HL-60 (cell line): ENCODE measurements at places on chromosomes 2 and 18.

- DNase-seq: peak; percentile 47
Observed at GRCh38 chr2:37671009-37671815, at the start of gene CDC42EP3. CDC42EP3 (minus strand) TSS chr2:37671642; CDS start chr2:37646587, 25,055 bp downstream.

- DNase-seq: no peak
Observed at GRCh38 chr2:202133909-202134265, 60.8 kb downstream of the KIAA2012 start.

- no peak for DNase-seq
Observed at GRCh38 chr2:186032102-186032738, 293.6 kb downstream of the FSIP2 start.

GRCh38 chr2:55025082-55025481, 25.2 kb downstream of the RTN4 start:
- no peak for DNase-seq

DNA sequence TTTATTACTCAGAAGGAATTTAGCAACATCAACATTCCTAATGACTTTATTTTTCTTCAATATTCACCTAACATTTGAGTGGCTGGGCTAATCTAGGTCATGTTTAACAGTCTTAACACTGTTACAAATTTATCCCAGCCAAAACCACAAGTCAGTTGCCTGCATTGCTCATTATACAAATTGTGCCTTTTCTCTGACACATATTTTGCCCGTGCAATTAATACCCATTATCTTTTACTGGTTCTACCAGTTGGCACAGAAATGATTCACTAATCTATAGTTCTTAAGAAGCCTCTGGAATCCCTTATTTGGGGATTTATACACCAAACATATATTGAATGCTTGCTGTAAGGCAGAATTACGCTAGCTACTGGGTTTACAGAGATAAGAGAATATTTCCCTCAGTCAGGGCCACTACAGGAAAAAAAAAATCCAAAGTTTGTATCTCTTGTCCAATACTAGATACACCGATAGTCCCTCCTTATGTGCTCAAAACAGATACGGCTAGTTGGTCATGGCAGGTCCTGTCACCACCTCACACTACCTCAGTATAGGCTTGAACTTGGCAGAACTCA, 46.3 kb downstream of the ZCCHC2 start:
- DNase-seq: no peak

DNA sequence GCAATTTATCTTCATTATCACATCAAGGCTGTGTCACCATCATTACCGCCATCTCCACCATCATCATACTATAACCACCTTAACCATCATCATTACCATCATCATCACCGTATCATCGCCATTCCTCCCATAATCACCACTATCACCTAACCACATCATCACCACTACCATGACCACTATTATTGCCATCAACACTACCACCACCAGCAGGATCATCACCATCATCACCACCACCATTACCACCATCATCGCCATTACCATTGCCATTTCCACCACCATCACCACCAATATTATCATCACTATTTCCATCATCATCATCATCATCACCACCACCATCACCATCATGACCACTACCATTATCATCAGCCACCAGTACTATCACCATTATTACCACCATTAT, 314.4 kb downstream of the CYP26B1 start:
- DNase-seq: no peak

DNA sequence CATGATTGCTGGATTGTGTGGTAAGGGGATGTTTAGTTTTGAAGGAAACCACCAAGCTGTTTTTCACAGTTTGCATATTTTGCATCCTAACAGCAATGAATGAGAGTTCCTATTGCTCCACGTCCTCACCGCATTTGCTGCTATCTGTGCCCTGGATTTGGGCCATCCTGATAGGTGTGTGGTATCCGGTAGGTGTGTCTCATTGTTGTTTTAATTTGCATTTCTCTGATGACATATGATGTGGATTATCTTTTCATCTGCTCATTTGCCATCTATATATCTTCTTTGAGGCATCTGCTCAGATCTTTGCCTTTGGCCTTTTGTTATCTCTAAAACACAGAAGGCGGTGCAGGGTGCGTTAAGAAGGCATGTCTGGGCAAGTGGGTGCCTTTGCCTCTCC, 73.3 kb downstream of the LONRF2 start:
- no peak for DNase-seq

- no peak for DNase-seq
Observed at GRCh38 chr18:78984941-78985784, 5.5 kb downstream of the SALL3 start.

DNA sequence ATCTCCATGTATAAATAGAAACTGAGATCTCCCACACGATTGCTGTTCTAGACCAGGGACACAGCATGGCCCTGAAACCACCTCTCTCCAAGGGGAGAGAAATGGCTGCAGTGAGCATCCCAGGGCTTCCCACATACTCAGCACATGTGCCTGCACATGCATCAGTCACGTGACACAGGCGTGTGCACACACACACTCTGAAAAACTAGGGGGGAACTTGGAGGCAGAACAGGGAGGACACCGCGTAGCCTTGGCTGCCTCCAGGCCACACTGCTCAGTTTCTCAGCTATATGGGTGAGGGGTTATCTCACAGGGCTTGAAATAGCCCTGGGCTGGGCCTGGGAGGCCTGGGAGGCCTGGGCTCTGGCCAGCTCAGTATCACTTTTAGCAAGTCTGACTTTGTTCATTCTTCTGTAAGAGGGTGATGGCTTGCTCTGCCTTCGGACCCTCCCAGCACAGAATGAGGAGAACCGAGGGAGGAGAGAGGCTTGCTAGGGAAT, 66.9 kb downstream of the EMX1 start:
- no peak for DNase-seq

DNA sequence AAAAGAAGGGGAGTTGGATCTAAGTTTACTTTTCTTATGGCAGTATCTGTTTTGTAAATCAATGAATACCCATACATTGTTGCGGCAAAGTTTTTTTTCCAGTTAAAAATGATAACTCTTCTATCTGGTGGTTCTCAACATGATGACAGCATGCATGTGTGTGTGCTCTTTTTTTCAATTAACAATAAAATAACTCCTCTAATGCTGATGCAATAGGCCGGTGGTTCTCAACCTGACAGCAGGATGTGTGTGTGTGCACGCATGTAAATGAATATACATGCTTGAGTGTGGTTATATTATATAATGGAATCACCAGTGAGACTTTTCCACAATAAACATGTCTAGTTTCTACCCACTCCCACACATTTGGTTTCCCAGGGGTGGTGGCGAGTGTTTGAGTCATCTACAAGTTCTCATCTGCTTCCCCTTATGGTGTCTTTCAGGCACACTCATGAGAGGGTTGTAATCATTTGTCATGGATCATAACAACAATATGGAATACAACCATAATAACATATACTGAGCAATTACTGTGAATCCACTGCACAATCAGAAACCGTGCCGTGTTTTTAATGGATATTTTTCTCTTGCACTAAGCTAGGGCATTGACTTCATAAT, 31.2 kb downstream of the PARD3B start:
- DNase-seq: no peak

GRCh38 chr18:42289526-42289925, 334.5 kb downstream of the PIK3C3 start:
- DNase-seq: no peak

- DNase-seq: no peak
Observed at GRCh38 chr2:37654932-37655841, 16.3 kb downstream of the CDC42EP3 start.

- no peak for DNase-seq
Observed at GRCh38 chr2:41965173-41965908, 82.5 kb upstream of the PKDCC start.

GRCh38 chr2:160621748-160622147, 128.1 kb upstream of the RBMS1 start:
- DNase-seq: no peak

GRCh38 chr18:59576541-59577385, 120.5 kb downstream of the CCBE1 start:
- no peak for DNase-seq

GRCh38 chr2:100411841-100412292, 5.6 kb downstream of the CHST10 start:
- no peak for DNase-seq

- no peak for DNase-seq
Observed at GRCh38 chr18:56167366-56167765, 471.0 kb downstream of the TXNL1 start.

- DNase-seq: no peak
Observed at GRCh38 chr18:79494936-79495335, 99.2 kb downstream of the NFATC1 start.

DNA sequence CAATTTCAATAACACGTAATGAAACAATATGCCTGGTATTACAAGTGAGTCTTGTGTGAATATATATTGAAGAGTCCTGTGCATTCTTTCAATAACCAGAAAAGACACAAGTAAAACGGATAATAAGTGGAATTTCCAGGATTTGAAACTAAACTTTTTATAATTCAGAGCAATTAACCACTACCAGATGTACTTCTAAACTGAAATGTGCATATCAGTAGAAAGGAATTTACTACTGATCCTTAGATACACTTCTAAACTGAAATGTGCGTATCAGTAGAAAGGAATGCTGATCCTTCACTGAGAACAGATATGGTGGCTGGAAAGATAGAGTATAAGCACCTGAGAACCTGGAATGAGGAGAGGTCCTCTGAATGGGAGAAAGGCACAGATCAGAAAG, 470.9 kb upstream of the SPHKAP start:
- DNase-seq: no peak

DNA sequence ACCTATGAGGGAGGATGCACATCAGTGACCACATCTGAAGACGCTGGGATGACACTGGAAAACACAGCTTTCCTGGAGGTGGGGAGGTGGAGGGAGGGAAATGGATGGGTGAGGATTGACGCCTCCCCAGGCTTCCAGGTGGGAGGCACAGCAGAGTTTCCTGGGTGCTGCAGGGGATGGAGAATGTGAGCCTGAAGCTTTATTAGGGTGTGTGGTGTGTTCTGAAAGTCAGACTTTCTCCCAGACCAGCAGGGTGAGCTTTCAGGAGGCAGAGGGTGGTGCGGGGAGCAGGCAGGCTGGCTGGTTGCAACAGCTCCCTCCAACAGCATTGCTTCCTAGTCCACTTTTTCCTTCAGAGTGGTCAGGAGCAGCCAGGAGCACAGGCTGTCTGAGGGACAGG, 263.1 kb downstream of the CELF4 start:
- no peak for DNase-seq

- no peak for DNase-seq
Observed at GRCh38 chr18:8722946-8723820, 17.8 kb downstream of the MTCL1 start.

DNA sequence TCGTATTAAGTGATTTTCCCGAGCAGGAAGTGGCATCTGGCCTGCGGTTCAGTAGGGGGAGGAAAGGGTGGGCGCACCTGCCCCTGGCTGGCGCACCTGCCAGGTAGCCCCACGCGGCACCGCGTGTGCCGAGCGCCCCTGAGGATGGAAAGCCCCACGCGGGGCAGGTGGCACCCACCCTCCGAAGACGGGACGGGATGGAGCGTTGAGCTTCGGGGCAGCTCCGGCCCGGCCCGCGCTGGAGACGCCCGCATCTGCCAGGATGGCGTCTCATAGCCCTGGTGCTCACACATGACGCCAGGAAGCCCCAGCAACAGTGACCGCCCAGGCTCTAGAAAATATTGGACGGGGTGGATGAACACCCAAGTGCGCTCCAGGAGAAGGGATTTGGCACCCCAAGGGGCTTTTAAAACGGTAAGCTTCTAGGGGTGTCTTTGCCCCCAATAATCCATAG, 2.5 kb upstream of the NFATC1 start:
- no peak for DNase-seq

- DNase-seq: peak; percentile 49
Observed at GRCh38 chr2:38947241-38948239, 57.9 kb downstream of the ARHGEF33 start.

- no peak for DNase-seq
Observed at GRCh38 chr2:129768036-129768386, 211.5 kb upstream of the RAB6C start.

GRCh38 chr2:68195096-68195495, 37.4 kb downstream of the PNO1 start:
- no peak for DNase-seq

DNA sequence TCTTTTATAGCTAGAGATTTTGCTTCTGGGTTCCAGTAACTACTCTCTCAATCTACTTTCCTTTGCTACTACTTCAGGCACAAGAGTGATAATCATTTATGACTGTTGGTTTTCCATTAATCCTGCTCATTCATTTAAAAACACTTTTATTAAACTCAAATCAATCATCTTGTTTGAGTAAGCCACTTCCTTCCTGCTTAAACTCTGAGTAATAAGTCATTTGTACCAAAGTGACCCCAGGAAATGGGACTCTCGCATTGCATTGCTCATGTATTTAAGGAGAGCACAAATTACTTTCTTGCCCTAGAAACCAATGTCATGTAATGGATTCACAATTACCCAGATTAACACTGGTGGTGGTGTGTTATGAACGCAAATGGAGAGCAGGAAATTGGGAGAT, 270.7 kb upstream of the HNMT start:
- no peak for DNase-seq

GRCh38 chr2:58574873-58575272, 333.7 kb upstream of the FANCL start:
- no peak for DNase-seq

DNA sequence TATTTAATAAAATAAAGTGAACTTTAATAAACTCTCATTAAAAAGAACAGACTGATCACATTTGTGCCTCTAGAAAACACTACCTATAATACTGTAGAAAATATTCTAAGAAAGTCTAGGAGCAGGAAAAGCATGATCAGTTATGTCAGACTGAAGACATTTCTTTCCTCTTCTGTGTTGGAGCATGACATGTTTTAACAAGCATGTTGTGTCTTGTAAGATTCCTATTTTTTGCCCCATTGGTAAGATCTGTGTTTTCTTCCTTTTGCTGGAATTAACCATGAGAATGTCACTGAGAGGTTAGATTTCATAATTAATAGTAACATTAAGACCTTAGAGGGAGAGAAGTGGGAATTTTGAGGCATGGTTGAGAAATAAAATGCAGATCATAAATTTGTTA, 27.7 kb downstream of the LAMA3 start:
- no peak for DNase-seq

GRCh38 chr18:54033052-54033451, 191.4 kb downstream of the MBD2 start:
- DNase-seq: no peak

DNA sequence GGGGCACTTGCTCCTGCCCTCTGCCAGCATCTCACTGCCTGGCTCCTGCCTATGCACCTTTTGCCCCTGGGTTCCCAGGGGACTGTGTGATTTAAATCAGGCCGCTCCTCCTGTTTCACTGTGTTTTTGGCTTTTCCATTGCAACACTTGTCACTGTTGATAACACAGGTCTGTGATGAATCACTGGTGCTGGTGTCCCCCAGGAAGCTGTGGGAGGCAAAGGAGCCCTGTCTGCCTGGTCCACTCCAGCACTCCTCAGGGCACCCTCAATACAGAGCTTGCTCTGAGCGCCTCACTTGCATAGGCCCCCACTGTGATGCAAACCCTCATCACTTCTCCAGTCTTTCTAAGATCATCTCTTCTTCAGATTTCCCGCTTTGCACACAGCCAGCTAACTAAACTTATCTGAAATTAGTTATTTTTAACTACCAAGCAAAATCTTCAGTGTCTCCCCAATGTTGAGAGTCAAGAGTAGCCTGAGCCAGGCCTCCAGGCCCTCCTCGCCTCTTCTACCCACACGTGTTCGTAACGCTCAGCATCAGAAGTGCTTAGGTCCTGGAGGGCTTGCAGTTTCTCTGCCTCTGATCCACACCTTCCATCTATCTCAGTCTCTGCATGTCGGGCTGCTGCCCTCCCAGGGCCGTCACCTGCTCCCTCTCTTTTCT, 2.8 kb downstream of the TMEM18 start:
- no peak for DNase-seq
